ENCODE measurements at places on chromosomes 2 and 18.

DNA sequence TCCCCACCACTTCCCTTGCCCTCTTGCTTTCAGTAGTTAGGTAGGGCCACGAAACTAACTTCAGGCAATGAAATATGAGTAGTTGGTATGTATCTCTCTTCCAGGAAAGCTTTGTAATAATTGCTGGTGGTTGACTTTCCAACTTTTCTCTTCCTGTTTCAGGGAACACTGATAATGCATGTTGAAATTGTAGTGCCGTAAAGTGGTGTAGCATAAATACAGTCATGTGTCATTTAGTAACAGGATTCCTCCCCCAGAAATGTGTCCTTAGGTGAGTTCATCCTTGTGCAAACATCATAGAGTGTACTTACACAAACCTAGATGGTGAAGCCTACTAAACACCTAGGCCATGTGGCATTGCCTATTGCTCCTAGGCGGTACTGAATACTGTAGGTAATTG, 429.2 kb downstream of the PID1 start:
- no peak for DNase-seq

- DNase-seq, result no peak
Measured at GRCh38 chr2:11771971-11772615, 25.7 kb downstream of the LPIN1 start.

GRCh38 chr18:8287196-8287885, 321.9 kb upstream of the RAB12 start:
- DNase-seq, result no peak

DNA sequence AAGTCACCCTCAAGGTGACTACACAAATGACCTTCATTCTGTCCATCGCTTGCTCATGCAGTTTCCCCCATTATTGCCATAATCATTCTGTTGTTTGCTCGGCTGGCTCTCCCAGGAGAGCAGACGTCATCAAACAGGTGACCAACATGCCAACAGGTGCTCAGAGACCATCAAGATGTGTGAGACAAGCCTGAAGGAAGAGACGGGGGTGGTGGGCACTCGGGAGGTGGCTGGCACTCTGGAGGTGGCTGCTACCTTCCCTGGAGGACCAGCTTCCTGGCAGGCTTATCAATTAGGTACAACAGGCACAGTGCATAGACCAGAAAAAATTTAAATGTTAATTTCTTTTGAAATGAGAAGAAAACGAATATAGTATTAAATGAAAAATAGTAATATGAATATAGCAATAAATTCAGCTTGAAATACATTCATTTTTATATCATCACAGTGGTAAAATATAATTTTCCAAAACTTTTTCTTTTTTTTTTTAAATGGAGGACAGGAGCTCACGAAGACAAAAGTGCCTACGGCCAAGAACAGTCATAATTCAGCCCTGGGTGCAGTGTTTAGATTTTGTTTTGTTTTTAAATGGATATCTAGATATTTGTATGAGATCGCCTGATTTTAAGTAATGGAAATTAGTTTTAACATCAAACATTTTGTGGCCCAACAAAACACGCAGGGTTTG, 16.9 kb upstream of the HAAO start:
- no peak for DNase-seq

- no peak for DNase-seq
Measured at GRCh38 chr2:239723486-239724193, 301.5 kb downstream of the NDUFA10 start.

- no peak for DNase-seq
Measured at GRCh38 chr2:217820904-217821303, 181.9 kb downstream of the TNS1 start.

DNA sequence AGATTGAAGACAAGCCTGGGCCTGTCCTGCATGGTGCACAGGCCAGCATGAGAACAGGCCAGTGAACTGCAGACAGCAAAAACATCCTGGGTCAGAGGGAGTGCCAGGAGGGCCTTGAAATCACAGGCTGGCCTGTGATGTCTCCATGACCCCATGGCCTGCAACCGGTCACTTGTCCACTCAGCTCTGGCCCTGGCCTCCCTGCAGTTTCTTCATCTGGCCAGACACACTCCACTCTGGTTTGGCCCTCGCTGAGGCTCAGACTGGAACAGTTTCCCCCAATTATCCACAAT, 12.6 kb downstream of the CYRIA start:
- DNase-seq, result no peak

GRCh38 chr18:36634573-36635216, 194.1 kb downstream of the TPGS2 start:
- DNase-seq, result no peak

DNA sequence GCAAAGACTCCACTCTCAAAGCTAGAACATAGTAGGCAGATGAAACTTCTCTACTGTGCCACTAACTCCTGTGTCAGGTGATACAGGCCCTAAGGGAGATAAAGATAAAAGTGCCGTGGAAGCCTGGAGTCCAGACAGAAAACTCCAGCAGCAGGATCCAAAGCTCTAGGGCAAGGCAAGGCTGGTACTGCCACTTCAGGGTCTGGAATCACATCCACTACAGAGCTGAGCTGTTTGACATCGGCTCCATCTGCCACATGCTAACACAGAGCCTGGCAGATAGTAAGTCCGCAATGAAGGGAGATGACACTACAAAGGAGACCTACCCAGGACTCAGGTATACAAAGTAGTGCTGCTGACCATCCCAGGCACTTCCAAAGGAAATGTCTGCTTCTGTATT, 34.4 kb downstream of the EPG5 start:
- DNase-seq, result no peak

DNA sequence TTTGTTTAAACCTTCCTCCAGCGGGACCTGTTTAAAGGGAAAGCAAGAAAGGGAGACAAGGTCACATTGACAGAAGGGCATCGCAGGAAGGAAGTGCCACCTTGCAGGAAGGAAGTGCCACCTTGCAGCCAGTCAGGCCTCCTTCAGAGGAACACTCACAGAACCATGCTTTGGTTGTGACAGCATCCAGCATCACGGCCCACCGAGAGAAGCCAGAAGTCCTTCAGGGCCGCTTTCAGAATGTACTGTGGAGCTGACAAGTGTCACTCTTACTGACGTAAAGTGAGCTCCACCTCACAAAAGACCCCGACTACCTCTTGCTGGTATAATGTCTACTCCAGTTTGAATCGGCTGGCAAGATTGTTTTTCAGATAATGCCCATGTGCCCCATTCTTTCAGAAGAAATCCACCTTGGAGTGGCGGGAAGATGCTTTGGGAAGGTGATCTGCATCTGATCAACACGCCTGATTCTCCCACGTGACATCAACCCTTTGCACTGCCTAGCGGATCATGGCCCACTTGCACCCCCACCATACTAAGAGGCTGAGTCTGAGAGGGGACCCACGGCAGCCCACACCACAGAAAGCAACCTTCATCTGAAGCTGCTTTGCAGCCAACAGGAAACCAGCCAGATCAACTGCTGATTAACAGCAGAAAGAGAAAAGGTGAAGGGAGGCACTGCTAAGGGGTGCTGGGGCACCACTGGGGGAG, 99.8 kb downstream of the UXS1 start:
- DNase-seq, result peak; percentile 55

DNA sequence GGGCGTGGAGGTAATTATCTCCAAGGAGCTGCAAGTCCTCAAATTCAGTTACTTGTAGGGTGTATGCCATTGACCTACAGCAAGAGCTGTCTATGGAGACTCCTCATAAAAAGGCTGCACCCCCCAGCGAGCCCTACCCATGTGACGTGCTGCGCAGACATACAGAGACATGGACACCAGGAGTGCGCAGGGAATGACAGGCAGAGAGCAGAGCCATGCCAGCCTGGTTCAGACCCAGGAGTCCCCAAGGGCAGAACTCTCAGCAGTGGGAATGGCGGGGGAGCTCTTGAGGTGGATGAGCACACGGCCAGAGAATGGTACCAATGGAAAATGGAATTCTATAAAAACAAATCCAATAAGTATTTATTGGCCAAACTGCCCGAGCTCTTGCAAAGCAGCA, 310.1 kb downstream of the MYCN start:
- DNase-seq, result no peak

DNA sequence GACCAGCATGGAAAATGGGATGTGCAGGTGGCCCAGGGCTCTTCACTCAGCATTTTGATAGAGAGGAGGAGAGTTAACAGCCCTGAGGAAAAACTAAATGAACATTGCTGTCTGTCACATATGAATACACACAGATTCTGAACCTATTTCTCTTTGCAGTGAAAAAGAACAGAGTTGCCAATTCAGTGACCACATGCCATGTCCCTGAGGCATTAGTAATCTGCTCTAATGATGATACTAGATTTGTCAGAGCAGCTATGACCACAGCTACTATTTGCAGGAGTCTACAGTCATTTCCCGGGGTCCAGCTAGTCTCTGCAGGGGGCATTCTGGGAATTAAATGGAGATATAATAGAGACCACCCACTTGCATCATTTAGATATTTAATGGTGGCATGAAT, 267.6 kb downstream of the TMX3 start:
- DNase-seq, result no peak

All from T-helper 9 cell (primary cell).